Forelimb muscle (tissue), 1 donor: ENCODE measurements at places on chromosomes 2 and 18. TPM values are rescaled to one million over a fixed set of nuclear protein-coding genes. Genes with fewer than 3 reads are reported as not detected.

CSRNP3 gene
- 9.4 TPM for polyA plus RNA-seq

DCAF17 gene
- 14.7 TPM for polyA plus RNA-seq

CELF4 gene
- polyA plus RNA-seq: 1.1 TPM

TAF4B gene
- polyA plus RNA-seq: 2.4 TPM

SLC23A3 gene
- polyA plus RNA-seq: 1.3 TPM

- DNase-seq: no peak
These were observed 37.6 kb downstream of the SDC1 start for GRCh38 chr2:20187331-20187730.

GRCh38 chr2:239532250-239532649 lies 131.4 kb upstream of the HDAC4 start:
- no peak for DNase-seq

DNA sequence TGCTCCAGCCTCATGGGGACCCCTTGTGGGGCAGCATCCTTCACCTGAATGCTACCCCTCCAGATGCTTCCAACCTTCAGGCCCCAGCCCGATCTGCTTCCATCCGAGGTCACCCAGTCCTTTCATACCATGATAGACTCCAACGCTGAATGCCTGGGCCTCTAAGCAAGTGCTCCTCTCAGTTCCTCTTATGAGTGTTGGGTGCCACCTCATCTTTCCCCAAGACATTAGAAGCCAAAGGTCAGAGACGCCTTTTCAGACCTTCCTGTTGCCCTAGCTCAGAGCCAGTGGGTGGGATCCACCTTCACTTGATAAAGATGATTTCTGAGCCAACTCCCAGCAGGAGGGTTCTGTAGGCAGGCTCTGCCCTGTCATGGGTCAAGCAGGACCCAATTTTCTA lies 174.5 kb upstream of the MGAT5 start:
- DNase-seq: no peak

- DNase-seq: no peak
These were observed 138.6 kb upstream of the SCN7A start for GRCh38 chr2:166632616-166633015.

DNA sequence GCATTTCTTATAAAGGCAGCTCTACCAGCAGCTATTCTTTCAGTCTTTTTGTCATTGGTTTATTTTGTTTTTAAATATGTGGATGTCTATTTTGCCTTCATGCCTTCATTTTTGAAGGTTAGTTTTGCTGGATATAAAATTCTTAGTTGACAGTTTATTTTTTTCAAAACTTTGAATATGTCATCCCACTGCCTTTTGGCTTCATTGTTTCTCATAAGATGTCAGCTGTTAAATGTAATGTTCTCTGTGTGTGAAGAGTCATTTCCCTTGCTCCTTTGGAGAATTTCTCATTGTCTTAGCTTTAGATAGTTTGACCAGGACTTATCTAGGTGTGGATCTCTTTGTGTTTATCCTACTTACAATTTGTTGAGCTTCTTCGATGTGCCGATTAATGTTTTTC lies 213.5 kb downstream of the KIAA1328 start:
- DNase-seq: no peak

DNA sequence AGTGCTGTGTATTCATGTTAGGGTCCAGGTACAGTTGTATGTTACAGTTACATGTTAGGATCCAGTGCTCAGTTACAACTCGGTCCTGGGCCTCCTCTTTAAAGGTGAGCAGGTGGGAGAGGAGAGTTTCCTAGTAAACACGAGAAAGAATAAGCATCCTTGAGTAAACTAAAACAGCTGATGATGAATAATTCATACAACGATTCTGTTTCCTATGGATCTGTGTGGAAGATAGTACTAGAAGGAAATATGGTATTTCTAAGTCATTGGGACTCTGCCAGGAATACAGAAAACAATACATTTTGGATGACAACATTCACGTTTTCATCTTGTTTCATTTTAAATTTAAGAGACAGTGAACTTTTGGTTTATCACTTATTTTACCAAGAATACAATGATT lies 29.5 kb downstream of the SNTG2 start:
- DNase-seq: no peak

DNA sequence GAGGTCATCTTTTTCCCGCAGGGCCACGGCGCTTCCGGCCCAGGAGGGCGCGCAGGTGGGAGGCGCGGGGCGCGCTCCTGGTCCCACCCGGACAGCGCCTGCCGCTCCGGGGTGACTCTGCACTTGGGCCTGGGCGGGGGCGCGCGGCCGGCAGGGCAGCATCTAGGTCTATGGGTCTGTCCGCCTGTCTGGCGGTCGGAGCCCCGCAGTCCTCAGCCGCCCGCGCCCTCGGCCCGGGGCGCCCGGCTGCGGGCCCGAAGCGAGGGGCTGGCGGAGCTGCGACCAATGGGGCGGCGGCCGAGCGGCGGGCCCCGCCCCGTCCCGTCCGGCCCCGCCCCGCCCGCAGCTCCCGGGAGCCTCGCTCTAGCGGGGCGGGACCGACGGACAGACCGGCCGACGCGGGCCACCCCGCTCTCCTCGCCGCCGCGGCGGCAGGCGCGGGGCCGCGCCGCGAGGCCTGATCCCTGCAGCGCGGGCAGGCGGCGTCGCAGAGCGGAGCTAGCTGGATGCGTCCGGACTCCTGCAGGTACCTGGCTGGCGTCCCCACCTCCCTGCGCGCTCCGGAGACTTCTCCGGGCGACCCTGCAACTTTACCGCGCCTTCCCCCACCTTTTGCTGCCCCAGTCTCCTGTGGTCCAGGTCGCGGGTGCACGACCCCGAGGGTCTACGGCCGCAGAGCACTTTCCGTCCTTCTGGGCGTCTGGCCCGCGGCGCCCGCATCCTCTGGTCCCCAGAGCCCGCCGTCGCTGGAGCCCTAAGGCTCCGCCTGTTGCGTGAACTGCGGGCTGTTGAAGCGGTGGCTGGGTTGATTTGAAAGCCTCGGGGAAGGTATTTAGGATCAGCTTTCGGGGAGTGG lies at the start of gene KCNS3:
Gene KCNS3 (plus strand): TSS at position 387 of the 856 bp plus-strand sequence. CDS start 52,342 bp downstream, outside the sequence.
- DNase-seq: no peak

GRCh38 chr2:857937-858336 lies 92.7 kb upstream of the SNTG2 start:
- DNase-seq: no peak

GRCh38 chr2:24175631-24176187 lies 856 bp downstream of the FAM228A start:
- DNase-seq: no peak
